ENCODE measurements at places on chromosomes 3 and 15.

DNA sequence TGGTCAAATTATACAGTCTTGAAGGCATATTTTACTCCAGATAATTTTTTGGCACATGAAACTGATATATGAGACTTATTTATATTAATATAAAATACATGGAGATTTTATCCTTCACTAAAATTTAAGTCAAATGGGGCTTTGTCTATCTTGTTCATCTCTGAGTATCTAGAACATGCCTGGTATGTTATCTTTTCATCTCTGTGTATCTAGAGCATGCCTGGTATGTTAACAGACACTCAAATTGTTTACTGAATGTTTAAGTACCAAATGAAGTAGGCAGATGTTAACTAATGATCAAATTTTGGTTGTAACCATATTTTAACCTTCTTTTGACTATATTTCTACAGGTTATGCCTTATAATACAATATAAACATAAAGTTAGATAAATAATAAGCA, 7.7 kb downstream of the GTF2A2 start:
- no peak for DNase-seq

- DNase-seq, result no peak
These were observed 109.2 kb downstream of the APBA2 start for GRCh38 chr15:28994831-28995596.

GRCh38 chr3:107028626-107029025, 348.6 kb upstream of the CCDC54 start:
- no peak for DNase-seq

DNA sequence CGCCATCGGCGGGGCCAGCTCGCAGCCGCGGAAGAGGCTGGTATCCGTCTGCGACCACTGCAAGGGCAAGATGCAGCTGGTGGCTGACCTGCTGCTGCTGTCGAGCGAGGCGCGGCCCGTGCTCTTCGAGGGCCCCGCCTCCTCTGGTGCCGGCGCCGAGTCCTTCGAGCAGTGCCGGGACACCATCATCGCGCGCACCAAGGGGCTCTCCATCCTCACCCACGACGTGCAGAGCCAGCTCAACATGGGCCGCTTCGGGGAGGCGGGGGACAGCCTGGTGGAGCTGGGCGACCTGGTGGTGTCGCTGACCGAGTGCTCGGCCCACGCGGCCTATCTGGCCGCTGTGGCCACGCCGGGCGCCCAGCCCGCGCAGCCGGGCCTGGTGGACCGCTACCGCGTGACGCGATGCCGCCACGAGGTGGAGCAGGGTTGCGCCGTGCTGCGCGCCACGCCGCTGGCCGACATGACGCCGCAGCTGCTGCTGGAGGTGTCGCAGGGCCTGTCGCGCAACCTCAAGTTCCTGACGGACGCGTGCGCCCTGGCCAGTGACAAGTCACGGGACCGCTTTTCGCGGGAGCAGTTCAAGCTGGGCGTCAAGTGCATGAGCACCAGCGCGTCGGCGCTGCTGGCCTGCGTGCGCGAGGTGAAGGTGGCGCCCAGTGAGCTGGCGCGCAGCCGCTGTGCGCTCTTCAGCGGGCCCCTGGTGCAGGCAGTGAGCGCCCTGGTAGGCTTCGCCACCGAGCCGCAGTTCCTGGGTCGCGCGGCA, 1.8 kb downstream of the TLNRD1 start:
- no peak for DNase-seq

GRCh38 chr15:66560856-66561525, 4.8 kb downstream of the LCTL start:
- no peak for DNase-seq

GRCh38 chr3:152395764-152396163, 127.0 kb downstream of the MBNL1 start:
- no peak for DNase-seq

GRCh38 chr3:5607581-5607980, 420.1 kb downstream of the EDEM1 start:
- no peak for DNase-seq

- no peak for DNase-seq
These were observed 222.8 kb downstream of the FOXP1 start for GRCh38 chr3:71360764-71361163.

Data from stimulated activated CD4-positive, alpha-beta T cell treated with anti-CD3 and anti-CD28 coated beads, Interleukin-2, amount 100 ng/mL, for 24 hours (primary cell).